CD14-positive monocyte (primary cell): ENCODE measurements at places on chromosomes 4 and X.

DNA sequence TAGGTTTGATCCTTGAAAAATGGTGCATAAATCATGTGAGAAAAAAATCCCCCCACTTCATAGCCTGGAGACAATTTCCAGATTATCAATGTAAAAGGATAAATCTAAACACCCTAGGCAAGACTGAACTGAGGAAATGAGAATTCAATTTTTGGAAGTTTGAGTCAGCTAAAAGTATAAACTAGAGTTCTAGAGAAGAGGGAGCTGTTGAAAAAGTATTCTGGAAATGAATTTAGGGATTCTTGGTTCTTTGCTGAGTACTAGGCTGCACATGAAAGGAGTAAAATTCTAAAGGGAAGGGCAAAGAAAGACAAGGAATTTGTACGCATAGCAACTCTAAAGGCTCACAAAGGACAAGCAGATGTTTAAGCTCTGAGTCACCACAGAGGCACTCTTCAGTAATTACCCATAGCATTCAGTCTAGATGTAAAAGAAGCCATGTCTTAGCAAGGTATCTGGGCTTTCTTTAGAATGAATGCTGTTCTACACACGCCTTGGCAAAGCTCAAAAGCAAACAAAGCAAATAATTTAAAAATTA, 896.5 kb downstream of the PDHA2 start:
- no peak for DNase-seq

DNA sequence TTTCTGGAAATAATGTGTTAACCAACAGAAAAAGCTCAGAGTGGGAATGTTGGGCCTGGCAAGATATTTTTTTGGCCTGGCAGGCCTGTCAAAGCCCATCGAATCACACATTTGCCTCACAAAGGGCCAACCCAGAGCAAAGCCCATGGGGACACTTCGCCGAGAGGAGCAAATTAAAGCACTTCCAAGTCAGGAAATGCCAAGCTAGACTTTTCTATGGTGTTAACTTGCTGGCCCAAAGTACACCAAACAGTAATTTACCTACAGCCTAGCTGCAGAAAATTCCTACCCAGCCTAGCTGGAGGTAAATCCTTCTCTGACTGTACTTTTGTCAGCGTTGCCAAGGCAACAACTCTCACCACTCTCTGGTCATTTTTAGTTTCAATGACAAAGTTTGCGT, 288.6 kb upstream of the LDB2 start:
- no peak for DNase-seq

DNA sequence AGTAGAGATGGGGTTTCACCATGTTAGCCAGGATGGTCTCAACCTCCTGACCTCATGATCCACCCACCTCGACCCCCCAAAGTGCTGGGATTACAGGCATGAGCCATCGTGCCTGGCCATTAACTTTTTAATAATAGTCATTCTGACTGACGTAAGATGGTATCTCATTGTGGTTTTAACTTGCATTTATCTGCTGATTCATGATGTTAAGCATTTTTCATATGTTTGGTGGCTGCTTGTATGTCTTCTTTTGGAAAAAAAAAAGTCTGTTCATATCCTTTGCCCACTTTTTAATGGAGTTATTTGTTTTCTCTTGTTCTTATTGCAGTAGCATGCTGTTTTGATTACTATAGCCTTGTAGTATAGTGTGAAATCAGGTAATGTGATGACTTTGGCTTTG, 45.8 kb downstream of the ANXA10 start:
- no peak for DNase-seq

DNA sequence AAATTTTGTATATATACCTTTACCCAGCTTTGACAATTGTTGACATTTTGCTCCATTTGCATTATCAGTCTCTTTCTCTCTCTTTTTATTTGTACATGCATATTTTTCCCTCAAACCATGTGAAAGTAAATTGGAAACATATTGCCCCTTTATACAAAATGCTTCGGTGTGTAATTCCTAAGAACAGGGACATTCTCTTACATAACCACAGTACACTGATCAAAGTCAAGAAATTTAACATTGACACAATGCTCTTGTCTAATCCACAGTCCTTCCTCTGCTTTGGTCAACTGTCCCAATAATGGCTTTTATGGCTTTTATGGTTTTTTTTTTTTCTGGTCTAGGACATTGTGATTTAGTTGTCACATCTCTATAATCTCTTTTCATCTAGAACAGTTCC, 9.5 kb upstream of the SMS start:
- no peak for DNase-seq

GRCh38 chr4:176289561-176289960, 20.5 kb upstream of the ASB5 start:
- no peak for DNase-seq

DNA sequence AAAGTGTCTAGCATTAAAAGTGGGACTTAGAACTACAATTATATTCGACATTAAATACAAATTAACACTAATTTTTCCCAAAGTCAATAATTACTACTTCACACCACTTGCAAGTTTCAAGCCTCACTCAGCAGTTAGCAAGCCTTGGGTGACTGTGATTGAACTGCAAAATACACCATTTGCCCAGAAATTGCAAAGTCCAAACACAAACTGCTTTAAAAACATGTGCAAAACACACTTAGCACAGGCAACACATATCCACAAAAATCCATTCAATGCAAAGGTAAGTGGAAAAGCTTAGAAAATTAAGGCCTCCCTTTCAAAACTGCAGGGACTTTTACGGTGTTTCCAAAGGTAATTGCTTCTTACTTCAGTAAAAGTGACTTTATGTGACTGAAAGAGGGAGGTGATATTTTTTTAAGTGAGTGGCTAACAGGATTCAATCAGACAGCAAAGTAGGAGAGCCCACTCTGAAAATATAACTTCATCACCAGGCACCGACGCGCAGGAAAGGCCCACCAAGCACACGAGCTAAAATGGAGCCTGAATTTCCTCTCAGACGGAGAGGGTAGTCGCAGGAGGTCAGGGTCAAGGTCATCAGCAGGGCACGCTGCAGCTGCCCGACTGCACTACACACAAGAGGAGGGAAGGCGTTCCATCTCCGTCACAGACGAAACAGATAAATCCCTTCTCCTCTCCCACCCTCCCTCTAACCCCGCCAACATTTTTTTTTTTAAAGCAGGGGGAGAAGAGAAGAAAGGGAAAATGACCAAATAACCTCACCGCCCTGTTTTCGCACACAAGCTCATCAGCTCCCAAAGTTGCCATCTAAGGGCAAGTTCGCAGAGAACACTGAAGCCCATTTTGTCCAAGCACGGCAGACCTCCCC, 3.1 kb downstream of the ZNF827 start:
- no peak for DNase-seq

DNA sequence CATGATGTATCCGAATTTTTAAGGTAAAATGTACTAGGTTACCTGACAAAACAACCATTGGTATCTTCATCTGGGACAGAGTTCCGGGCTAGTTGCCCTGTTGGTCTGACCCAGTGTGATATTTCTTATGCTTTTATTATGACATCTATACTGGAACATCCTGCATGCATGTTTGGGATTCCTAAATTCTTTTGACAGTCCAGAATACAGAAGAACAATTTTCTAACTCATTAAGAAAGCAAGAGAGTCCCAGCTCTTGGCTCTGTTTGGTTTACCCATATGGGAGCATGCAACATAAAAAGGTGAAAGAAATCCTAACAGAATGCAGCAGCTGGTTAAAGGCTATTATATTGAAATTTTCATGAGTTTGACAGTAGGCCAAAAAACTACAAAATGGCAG, 247.7 kb upstream of the FTHL17 start:
- DNase-seq: no peak
